ENCODE measurements at places on chromosomes 7 and 10.

- no peak for DNase-seq
Observed at GRCh38 chr10:3747984-3748383, 37.0 kb downstream of the KLF6 start.

DNA sequence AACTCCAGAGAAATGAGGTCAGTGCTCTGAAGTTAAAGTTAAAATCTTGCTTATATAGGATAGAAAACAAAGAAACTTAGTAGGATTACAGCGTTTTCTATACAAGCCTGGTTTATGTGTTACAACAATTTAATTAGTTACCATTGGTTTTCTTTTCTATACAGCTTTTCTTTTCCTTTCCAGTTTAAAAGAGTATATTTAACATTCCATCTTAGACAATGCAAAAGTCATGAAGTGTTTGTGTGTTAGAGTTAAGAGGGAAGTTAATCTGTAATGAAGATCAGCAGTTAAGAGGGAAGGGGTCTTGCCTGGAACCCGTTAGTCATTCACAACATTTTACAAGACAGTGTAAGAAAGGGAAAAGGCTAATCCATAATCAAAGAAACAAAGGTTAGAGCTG, 338.3 kb downstream of the OTUD1 start:
- no peak for DNase-seq

- no peak for DNase-seq
Observed at GRCh38 chr7:11434366-11434765, 397.6 kb downstream of the THSD7A start.

DNA sequence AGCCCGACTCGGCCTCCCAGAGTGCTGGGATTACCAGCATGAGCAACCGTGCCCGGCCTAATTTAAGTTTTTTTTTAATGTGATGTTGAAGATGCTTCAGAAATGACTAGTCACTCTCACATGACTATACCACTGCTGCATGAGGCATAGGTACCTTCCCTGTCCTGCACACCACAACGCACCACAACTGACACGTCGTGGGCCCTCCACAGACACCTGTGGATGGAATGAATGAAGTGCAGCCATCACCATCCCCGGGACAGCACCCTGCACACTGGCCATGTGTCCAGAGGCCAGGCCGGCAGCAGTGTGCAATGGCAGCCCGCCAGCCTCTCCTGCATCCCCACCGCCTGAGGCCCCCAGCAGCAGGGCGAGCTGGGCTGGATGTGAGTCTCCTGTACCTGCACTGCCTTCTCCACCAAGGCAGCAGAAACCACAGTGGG, 55.1 kb downstream of the VOPP1 start:
- no peak for DNase-seq

GRCh38 chr7:98289333-98289875, 7.9 kb downstream of the BRI3 start:
- DNase-seq: no peak

GRCh38 chr7:30936650-30937245, 25.1 kb downstream of the AQP1 start:
- no peak for DNase-seq

GRCh38 chr7:101140339-101140699, 13.4 kb downstream of the SERPINE1 start:
- DNase-seq: no peak

- DNase-seq: no peak
Observed at GRCh38 chr10:4246881-4247358, 461.9 kb upstream of the KLF6 start.

DNA sequence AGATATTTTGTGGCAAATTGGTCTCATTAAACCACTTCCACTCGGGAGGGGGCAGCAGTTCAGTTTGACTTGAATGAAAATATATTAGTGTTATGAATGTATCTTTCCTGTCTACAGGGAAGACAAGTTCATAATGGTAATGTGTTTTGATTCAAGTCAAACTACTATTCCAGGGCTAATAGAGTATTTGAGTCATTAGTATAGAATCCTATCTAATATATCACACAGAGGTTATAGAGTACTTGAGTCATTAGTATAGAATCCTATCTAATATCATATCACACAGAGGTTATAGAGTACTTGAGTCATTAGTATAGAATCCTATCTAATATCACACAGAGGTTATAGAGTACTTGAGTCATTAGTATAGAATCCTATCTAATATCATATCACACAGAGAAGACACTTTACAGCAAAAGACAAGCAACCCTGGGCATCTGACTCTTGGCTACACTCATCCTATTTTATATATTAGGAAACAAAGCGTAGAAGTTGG, 199.7 kb upstream of the MAGI2 start:
- no peak for DNase-seq

GRCh38 chr7:117250801-117251200, 72.1 kb downstream of the WNT2 start:
- DNase-seq: no peak

DNA sequence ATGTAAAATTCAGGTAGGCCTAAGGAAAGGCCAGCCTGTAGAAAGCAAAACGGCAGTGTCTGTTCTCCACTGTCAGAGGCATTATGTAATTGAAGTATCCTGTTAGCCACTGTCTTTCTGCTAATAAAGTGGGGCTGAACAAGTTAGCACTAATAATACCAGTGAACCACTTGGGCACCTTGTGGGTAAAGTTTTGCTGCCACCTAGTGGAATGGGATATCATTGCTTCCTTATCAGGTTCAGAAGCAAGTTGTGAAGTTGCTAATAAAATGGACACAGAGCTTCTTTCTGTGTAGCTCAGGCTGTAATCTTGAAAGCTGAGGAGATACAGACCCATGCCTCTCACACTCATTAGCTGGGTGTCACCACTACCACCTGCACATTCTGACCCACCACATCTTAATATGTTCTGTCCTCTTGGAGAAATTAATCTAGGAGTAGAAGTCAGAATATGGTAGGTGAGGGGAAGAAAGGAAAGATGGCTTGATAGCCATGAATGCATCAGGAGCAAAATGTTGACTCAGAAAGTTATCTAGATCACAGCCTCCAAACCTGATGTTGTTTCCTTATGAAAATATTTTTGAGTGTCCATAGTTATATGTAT, 175.1 kb downstream of the SEPTIN7 start:
- DNase-seq: no peak

GRCh38 chr10:84296091-84296981, 32.1 kb upstream of the CCSER2 start:
- no peak for DNase-seq

- no peak for DNase-seq
Observed at GRCh38 chr10:71009126-71009525, 120.8 kb upstream of the PCBD1 start.

Measured in stimulated activated CD8-positive, alpha-beta memory T cell treated with anti-CD3 and anti-CD28 coated beads, Interleukin-12 subunit alpha, Interleukin-12 subunit beta, amount 100 ng/mL, for 4 hours (primary cell).